Foreskin fibroblast (primary cell): ENCODE measurements at places on chromosomes 5 and 9.

GRCh38 chr9:7509576-7510145, 289.9 kb downstream of the DMAC1 start:
- DNase-seq = peak; percentile 10

GRCh38 chr5:148063861-148064260, at the start of gene SPINK5:
Gene SPINK5 (plus strand): TSS chr5:148063980. CDS start chr5:148064045, 65 bp downstream.
- DNase-seq = no peak

DNA sequence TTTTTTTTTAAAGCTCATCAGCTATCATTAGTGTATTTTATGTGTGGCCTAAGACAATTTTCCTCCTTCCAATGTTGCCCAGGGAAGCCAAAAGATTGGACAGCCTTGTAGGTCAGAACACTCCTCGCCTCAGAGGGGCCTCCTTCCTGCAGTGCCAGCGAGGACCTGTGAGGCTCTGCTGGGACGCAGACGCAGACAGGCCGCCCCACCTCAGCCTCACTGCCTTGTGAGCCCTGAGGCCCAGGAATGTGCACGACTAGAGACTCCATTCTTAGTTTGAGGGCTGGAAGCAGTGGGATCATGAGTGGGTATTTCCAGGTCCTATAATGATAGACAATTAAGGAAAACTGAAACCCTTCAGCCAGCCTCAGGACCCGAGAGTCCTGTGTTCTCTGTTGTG, 85.4 kb downstream of the PJA2 start:
- DNase-seq = no peak

DNA sequence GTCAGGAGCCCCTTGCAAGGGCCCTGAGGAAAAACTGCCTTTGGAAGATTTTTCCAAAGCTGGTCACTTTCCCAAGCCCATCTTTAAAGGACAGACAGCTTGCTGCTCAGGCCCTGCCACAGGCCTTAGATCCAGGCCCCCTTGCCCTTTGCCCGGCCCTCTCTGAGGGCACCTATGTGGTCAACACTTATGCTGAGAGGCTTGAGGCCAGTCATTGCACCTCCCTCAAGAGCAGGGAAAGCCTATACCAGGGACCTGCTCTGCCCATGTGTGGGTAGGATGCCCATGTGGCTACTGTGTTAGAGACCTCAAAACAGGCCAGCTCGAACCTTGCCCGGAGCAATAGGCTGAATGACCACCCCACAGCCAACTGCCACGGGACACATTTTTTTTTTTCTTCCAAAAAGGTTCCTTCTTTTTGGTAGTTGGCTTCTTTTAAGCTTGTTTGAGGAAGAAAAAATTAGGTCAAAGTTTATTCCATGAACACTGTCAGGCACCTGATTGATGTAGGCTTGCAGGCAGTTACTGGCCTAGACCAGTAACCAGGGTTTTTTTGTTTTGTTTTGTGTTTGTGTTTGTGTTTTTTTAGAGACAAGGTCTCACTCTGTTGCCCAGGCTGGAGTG, 3.8 kb downstream of the TCF7 start:
- DNase-seq = no peak

GRCh38 chr5:124544366-124545055, 201.9 kb downstream of the ZNF608 start:
- DNase-seq = peak; percentile 42

GRCh38 chr5:2575292-2575691, 176.2 kb downstream of the IRX2 start:
- DNase-seq = no peak

GRCh38 chr9:113625486-113625885, 162.0 kb downstream of the RGS3 start:
- no peak for DNase-seq

DNA sequence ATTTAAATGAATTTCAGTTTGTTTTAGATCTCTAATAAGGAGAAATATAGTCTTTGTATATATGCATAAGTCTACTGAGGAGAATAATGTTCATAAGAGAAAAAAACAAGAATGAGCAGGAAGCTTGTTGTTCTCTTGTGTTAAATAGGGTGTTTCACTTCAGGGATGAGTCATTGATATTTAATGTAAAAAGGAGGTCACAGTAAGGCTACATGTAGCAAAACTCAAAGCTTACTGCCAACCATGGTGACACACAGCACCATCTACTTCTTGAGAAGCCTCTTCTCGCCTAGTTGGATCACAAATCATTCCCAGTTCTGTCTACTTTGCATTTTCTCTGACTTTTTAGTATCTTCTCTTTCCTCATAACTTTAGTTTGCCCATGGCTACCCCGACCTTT, 1466.0 kb upstream of the C9orf72 start:
- no peak for DNase-seq

- DNase-seq = no peak
Observed at GRCh38 chr5:74977471-74977870, 74.9 kb downstream of the GCNT4 start.

DNA sequence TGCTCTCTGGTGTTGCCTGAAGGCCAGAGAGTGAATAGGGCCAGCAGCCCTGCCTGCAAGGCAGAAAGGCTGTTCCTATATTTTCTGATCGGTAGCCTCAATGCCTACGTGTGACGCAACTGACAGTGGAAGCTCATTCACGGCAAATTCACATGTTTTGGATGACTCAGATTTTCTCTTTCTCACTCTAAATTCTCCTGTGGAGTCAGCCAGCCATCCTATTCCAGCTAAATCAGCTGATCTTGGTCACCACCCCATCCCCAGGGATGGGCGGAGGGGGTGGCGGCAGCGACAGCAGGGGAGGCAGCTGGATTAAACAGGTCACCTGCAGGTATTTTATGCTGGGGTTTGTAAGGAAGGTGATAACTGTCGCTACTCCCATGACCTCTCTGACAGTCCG, 52.3 kb downstream of the ZNF510 start:
- DNase-seq = no peak

GRCh38 chr5:94745786-94746730, 127.6 kb downstream of the SLF1 start:
- DNase-seq = peak; percentile 11
